ENCODE measurements at places on chromosomes 2 and 18. TPM values are rescaled to one million over a fixed set of nuclear protein-coding genes. Genes with fewer than 3 reads are reported as not detected.

DNA sequence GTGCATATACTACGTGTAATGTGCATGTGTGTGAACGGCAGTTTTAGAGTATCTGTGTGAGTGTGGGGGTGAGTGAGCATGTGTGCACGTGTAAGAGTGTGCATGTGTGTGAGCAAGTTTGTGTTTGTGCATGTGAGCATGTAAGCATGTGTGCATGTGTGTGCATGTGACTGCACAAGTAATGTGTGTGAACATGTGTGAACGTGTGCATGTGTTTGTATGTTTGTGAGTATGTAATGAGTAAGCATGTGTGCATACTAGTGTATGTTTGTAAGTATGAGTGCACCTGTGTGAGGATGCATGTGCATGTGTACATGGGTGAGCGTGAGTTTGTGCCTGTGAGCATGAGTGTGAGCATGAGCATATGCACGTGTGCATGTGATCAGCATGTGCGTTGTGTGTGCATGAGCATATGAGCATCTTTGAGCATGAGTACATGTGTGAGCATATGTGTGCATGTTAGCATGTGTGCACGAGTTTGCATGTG, 90.7 kb downstream of the ZNF516 start:
- H3K4me1 ChIP-seq = no peaks in the 10 kb centered on the region
- H3K27me3 ChIP-seq = no peaks in the 10 kb centered on the region
- no peak overlapping the region for H3K4me3 ChIP-seq
- DNase-seq = no peak

DNA sequence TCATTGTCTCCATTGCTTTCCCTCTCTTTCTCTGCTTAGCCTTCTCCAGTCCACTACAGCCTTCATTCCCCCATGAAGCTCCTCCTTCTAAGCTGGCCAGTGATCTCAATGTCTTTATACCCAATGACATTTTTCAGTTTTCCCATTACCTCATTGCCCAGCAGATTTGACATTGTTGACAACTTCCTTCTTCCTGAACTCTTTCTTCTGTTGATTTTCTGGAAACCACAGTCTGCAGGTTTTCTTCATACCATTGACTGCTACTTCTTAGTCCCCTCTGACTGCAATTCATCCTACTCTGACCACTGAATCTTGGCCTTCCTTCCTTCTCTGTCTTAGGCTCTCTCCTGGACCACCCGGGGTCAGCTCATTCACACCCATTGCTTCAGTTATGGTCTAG, 22.9 kb upstream of the SPP2 start:
- H3K27me3 ChIP-seq = no peaks in the 10 kb centered on the region
- no peak overlapping the region for H3K27ac ChIP-seq
- no peak overlapping the region for H3K4me3 ChIP-seq
- DNase-seq = no peak
- no peaks in the 10 kb centered on the region for H3K4me1 ChIP-seq

GRCh38 chr2:43057026-43057741, 169.2 kb downstream of the ZFP36L2 start:
- H3K27me3 ChIP-seq = no peaks in the 10 kb centered on the region
- H3K27ac ChIP-seq = no peak overlapping the region
- no peaks in the 10 kb centered on the region for H3K36me3 ChIP-seq
- no peak for DNase-seq
- H3K4me3 ChIP-seq = no peak overlapping the region

- peak overlapping the region; percentile 83 for H3K4me3 ChIP-seq
- H3K36me3 ChIP-seq = no peaks in the 10 kb centered on the region
- peak overlapping the region; percentile 93 for H3K27ac ChIP-seq
- peaks cover 12% of the 10 kb centered on the region for H3K4me1 ChIP-seq
- H3K27me3 ChIP-seq = no peaks in the 10 kb centered on the region
These were observed 620 bp upstream of the GALNT1 start for GRCh38 chr18:35580701-35581539.

SERPINB11 gene
- not detected for total RNA-seq

GRHL1 gene
- total RNA-seq = 13.7 TPM

DNA sequence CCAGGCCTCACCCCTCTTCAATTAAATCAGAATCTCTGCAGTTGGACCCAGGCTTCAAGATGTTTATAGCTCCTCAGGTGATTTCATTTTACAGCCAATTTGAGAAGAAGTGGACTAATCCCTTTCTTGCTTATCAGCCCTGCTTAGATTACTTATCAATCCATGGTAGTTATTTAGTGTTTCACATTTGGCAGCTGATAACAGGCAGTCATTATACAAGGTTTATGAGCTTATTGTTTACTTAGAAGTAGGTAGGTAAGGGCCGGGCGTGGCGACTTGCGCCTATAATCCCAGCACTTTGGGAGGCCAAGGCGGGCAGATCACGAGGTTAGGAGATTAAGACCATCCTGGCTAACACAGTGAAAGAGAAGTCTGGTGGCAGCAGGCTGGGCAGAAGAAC, 237.5 kb downstream of the CTNNA2 start:
- DNase-seq = no peak
- no peaks in the 10 kb centered on the region for H3K27me3 ChIP-seq
- H3K4me1 ChIP-seq = no peaks in the 10 kb centered on the region
- H3K36me3 ChIP-seq = no peaks in the 10 kb centered on the region

PTPRN gene
- total RNA-seq = 0.20 TPM

SLC39A6 gene
- 29.3 TPM for total RNA-seq

DNA sequence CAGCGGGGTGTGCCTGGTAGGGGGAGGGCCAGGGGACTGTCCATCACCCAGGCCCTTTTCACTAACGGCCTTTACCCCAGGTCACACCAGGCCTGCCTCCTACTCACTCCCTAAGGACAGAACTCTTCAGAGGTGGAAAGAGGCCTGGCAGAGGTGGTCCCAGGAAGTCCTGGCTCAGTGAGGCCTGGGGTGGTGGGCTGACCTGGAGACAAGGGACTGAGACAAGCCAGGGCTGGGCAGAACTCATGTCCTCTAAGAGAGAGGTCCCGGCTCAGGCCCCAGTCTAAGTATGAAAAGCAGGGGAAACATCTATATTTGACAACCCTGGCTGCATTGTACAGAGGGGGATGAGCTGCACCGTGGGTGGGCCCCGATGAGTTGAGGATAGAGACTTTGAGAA, 65.9 kb upstream of the TEX51 start:
- no peaks in the 10 kb centered on the region for H3K27me3 ChIP-seq
- DNase-seq = no peak
- H3K4me3 ChIP-seq = no peak overlapping the region
- no peak overlapping the region for H3K27ac ChIP-seq
- no peaks in the 10 kb centered on the region for H3K4me1 ChIP-seq

C18orf54 gene
- total RNA-seq = 4.9 TPM

- no peaks in the 10 kb centered on the region for H3K27me3 ChIP-seq
- no peaks in the 10 kb centered on the region for H3K36me3 ChIP-seq
- H3K4me1 ChIP-seq = no peaks in the 10 kb centered on the region
- H3K27ac ChIP-seq = no peak overlapping the region
These were observed 93.7 kb upstream of the WDR75 start for GRCh38 chr2:189347540-189347939.

DNA sequence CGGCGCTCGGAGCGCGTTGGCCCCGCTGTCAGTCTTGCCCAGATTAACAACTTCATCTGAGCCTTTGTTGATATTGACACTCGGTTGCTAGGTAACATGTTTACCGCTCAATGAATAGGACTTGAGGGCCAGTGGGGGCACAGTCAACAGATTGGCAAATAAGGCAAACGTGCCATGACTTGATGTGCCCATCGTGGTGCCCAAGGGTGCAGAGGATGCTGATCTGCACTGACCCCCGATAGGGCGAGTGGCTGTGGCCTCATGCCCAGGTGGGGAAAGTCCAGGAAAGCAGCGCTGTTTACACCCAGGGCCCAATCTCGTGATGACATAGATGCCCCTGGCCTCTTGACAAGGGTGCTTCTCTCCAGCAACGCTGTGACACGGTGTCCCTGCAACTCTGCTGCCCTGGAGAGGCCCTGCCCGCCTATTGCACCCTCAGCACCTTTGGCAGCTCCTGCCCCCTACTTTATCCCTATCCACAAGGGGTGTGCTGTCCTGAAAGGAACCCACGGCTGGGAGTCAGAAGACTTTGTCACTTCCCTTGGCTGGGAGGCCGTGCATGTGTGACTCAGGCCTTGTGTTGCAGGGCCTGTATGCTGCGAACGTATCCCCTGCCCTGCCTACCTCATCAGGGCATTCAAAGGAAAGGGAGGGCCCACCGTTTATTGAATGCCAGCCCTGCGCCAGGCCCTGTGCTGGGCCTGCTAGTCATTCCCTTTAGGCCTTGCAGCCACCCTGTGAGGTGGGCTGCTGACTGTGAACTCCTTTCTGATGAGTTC, 158.0 kb downstream of the INHBB start:
- DNase-seq = no peak
- H3K4me1 ChIP-seq = no peaks in the 10 kb centered on the region
- no peak overlapping the region for H3K4me3 ChIP-seq
- H3K36me3 ChIP-seq = no peaks in the 10 kb centered on the region
- H3K27me3 ChIP-seq = no peaks in the 10 kb centered on the region

GRCh38 chr2:50672282-50672681, 359.6 kb downstream of the NRXN1 start:
- no peaks in the 10 kb centered on the region for H3K36me3 ChIP-seq
- no peak for DNase-seq
- H3K27me3 ChIP-seq = no peaks in the 10 kb centered on the region
- no peak overlapping the region for H3K4me3 ChIP-seq
- H3K27ac ChIP-seq = no peak overlapping the region
- no peaks in the 10 kb centered on the region for H3K4me1 ChIP-seq

DNA sequence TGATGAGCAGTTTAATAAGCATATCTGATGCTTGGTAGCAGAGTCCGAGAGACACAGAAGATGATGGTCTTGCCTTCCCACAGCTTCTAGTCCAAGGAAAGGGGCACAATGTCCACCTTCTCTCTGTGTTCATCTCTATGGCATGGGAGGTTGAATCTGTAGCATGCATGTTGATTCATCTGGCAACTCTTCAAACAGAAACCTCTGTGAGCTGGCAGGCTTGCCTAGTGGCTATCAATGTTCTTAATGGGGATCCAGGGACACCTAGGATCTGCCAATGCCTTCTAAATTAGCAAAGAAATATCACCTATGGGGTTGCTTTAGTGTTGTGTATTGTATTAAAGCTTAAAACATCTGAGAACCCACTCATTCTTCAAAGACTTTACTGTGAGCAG, 170.8 kb downstream of the INO80D start:
- no peaks in the 10 kb centered on the region for H3K4me1 ChIP-seq
- H3K4me3 ChIP-seq = no peak overlapping the region
- no peak for DNase-seq
- H3K27me3 ChIP-seq = no peaks in the 10 kb centered on the region
- no peaks in the 10 kb centered on the region for H3K36me3 ChIP-seq

UGT1A4 gene
- total RNA-seq = not detected

DNA sequence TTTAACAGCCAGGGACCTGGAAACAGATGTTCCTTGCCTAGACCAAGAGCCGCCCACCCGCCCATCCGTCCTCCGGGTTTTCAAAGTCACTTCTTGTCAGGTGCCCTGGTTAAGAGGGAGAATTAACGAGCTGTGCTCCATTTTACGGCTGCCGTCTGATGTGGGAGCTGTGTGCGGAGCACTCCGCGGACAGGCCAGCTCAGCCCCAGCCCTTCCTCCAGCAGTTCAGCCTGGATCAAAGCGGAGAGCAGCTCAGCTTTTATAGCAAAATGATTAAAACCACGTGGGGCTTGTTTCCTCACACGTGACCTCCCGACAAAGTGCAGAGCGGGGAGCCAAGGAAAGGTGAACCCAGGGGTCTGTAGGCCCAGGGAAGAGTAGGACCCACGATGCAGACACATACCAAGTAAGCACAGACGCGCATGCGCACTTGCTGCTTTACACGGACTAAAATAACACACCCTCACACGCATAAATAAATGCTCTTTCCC, 46.1 kb upstream of the PKDCC start:
- H3K4me1 ChIP-seq = no peaks in the 10 kb centered on the region
- no peak overlapping the region for H3K4me3 ChIP-seq
- H3K27me3 ChIP-seq = no peaks in the 10 kb centered on the region
- no peaks in the 10 kb centered on the region for H3K36me3 ChIP-seq
- H3K27ac ChIP-seq = no peak overlapping the region
- DNase-seq = no peak

GRCh38 chr2:8438996-8439395, 242.9 kb upstream of the ID2 start:
- peaks cover 4% of the 10 kb centered on the region for H3K4me1 ChIP-seq
- DNase-seq = no peak
- H3K36me3 ChIP-seq = no peaks in the 10 kb centered on the region

DNA sequence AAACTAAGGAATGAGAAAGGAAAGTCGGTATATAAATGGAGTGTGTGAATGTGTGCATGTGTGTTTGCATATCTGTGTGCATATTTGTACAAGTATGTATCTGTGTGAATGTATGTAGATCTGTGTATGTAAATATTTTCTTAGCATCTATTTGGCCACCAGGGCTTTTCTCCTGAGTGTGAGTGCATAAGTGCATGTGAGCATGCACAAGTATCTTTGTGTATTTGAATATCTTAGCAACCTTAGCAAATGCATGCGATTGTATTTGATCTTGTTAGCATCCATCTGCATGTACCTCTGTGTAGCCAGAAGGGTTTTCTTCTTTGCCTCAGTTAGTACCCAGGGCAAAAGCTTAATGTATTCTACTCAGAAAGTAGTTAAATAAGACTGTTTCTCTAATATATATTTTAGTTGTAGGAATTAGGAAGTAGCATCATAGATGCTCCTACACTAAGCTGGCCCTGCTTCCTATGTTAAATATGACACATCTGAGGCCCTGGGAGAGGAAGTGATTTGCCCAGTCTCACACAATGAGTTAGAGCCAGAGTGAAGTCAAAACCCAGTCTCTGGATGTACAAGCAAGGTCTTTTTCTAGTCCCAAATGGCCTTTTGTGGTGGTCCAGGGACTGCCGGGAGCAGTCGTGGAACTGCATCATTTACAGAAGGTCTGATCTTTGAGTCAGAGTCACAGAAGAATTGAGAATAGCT, 9.2 kb downstream of the FKBP1B start:
- DNase-seq = no peak
- H3K4me1 ChIP-seq = no peaks in the 10 kb centered on the region
- no peaks in the 10 kb centered on the region for H3K27me3 ChIP-seq
- H3K36me3 ChIP-seq = no peaks in the 10 kb centered on the region
- H3K4me3 ChIP-seq = no peak overlapping the region
- H3K27ac ChIP-seq = no peak overlapping the region

DNA sequence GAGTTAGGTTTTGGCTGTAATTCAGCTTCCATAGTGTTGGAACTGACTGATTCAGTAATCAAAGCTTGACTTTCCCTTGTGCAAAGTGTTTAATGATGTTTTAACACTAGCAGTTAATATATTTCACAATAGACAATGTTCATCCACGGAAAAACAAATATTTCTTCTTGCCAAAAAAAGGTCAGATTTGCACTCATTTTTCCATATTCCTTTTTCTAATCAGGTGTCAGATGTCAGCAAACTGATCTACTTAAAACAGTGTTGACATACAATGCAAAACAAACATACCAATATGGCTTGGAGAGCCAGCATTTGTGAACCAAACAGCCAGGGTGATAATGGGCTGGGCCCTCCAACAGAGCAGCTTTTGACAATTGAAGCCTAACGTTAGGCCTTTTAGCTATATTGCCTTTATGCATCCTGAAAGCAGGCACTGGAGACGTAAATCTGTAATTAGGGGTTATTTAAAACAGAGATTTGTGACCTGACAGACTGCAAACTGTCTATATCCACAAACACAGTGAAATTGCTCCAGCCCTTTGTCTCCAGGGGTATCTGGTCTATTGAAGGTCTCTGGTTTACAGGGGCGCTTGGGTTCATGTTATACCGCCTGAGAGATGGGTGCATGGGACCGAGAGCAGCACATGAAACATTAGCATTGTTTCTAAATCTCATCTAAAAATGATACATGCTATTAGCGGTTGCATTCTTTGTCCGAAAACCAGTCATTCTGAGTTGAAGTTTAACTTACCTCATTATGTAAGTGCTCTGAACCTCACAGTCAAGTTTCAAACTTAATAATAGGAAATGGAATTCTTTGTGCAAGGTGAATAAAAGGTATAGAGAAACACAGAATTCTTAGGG, 7.1 kb upstream of the CDCA7 start:
- H3K36me3 ChIP-seq = no peaks in the 10 kb centered on the region
- no peak overlapping the region for H3K4me3 ChIP-seq
- no peaks in the 10 kb centered on the region for H3K27me3 ChIP-seq
- DNase-seq = no peak
- H3K4me1 ChIP-seq = no peaks in the 10 kb centered on the region
- no peak overlapping the region for H3K27ac ChIP-seq
